Right renal cortex interstitium (tissue), 3 donors: ENCODE measurements at places on chromosomes 6 and 20. TPM values are rescaled to one million over a fixed set of nuclear protein-coding genes. Genes with fewer than 3 reads are reported as not detected.

DNA sequence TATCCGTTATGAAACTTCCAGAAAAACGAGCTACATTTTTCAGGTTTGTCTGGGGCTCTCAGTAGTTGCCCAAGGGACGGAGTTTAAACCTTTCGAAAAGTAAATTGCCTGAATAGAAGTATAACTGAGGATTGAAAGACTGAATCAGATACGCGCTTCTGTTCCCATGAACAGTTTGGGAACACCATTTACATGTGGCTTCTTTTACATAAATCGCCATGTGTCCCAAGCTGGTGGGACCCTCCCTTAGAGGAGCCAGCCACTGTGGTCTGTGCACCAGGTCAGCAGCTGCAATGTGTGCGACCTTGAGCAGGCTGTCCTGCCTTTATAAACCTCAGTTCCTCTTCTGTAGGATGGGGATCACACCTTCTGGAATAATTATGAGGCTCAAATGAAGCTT, 11.0 kb downstream of the ENTPD6 start:
- no peak for DNase-seq

DNA sequence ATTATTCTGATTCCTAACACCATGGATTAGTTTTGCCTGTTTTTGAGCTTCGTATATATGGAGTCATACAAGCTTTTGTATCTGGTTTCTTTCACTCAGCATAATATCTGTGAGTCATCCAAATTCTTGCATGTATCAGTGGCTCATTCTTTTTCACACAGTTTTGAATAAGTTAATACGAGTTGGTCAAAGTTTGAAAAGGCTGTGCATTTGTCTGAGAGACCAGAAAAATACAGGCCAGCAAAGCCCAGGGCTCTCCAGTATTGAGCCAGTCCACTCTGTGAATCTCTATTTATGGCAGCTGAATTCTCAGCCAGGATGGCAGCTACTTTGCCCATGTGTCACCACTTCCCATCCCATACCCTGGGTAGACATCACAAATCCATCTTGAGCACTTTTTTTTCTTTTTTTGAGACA, 7.2 kb upstream of the CHMP4B start:
- DNase-seq, result no peak

- no peak for DNase-seq
Observed at GRCh38 chr20:47792021-47792618, 6.8 kb upstream of the SULF2 start.

DNA sequence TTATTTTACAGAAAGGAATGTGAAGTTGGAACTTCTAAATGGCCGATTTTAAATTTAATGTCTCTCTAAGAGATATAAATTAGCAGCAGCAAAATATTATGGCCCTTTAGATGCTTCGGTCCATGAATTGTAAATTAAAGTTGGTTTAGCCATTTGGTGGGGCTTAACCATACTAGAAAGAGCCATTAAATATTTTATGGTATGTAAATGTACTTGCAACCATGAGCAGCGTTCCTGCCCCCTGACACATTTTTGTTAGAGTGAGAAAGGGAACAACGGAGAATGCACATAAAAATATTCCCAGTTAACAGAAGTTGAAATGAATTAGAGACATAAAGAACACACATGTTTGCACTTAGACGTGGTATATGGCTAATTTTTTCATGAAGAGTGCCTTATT, 237.9 kb downstream of the MYLK4 start:
- DNase-seq, result no peak

GRCh38 chr6:166194914-166195859, 27.5 kb upstream of the TBXT start:
- DNase-seq, result no peak

DNA sequence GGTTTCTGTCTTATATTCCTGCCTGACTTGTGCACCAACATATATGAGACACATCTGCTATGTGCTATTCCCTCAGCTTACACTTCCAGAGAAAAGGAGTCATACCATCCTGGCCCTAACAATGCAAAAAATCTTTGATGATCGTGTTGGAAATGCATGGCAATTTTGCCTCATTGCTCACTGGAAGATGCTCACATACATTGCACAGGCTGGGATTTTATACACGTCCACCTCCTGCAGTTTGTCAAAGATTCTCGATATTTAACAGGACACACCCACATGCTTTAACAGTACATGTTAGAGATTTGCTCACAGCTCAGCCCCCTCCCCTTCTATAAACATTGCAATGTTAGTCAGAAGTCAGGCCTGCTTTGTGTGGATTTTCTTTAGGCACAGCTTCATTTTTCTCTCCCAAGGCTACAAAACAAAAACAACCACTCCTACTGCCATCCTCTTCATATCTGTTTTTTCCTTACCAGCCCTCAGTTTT, 66.1 kb downstream of the ADGB start:
- DNase-seq, result no peak

- no peak for DNase-seq
Observed at GRCh38 chr6:45491048-45491735, 113.5 kb upstream of the SUPT3H start.

- no peak for DNase-seq
Observed at GRCh38 chr20:36744764-36745191, 1.1 kb downstream of the NDRG3 start.

DNA sequence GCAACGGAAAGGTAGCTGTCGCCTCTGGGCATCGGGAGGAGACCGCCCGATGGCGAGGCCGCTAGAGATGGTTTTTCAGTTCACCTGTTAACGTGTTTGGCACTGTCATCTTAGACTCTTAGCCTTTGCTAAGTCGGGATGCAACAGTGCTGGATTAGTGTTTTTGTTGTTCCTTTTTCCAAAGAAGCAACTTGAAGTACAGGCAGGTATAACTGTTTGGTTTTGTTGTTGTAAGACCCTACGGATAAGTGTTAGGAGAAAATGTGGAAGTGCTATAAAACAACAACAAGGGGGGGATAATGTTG, 723 bp downstream of the MANEA start:
- no peak for DNase-seq

DNA sequence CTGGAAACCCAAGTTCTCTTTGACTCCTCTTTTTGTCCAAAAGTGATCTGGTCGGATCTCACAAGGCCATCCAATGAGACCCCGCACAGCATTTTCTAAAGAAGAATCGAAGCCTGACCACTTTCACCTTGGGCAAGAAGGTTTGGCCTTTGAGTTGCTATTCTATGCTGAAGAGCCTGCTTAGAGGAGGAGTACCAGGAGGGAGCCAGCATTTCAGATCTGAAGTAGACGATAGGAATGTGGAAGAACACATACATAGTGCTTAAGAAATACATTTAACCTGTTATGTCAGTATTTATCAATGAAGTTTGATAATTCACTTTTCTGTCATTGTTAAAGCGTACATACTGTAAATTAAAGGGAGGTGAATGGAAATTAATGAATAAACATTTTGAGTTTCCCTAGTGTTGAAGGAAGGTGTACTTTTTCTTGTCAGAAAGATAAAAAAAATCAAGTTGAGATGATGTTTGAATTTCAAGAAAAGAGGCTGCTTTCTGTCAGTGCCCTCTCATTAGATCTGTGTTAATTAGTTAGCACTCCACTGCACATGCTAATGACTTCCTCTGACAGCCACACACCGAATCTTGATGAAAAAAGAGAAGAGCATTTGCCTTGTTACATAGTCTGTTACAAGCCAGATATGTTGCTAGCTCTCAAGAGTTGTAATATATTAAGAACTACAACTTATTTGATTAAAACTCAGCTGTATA, 10.9 kb upstream of the TDRD6 start:
- DNase-seq, result no peak

- no peak for DNase-seq
Observed at GRCh38 chr20:55143601-55144000, 668.2 kb downstream of the DOK5 start.

GRCh38 chr6:122799140-122799745, 10.2 kb downstream of the SMPDL3A start:
- DNase-seq, result no peak

DNA sequence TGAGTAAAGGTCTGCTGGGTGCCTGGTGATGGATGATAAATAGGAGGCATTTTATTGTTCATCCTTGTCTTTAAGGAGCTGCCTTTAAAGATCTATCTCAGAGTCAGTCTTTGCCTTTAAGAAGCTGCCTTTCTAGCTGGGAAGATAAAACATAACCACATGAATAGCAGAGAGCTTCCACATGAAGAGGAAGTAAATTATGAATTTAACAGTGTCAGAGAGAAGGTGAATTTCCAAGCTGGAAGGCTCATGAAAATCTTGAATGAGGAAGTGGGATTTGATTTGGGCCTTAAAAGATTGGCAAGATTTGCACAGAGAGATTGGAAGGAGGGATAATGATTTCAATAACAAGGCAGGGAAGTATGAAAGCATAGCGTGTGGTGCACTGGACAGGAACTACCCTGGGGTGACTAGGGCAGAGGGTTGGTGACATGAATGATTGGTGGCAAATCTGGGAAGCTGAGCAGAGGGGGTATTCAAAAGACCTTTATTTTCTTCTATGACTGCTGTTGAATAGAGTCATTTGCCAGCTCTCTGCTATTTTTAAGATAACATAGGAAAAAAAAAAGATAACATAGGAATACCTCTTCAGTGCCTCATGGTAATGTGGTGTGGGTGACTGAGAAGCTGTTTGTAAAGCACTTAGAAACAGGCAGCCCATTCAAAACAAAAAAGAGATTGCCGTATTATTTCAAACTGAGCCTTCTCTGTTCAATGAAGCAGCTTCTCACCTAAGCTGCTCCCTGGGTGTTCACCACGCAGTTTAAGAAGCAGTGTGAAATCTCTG, 591.6 kb downstream of the PKHD1 start:
- DNase-seq, result no peak

GRCh38 chr6:4153514-4153985, 18.2 kb upstream of the ECI2 start:
- DNase-seq, result no peak

DNA sequence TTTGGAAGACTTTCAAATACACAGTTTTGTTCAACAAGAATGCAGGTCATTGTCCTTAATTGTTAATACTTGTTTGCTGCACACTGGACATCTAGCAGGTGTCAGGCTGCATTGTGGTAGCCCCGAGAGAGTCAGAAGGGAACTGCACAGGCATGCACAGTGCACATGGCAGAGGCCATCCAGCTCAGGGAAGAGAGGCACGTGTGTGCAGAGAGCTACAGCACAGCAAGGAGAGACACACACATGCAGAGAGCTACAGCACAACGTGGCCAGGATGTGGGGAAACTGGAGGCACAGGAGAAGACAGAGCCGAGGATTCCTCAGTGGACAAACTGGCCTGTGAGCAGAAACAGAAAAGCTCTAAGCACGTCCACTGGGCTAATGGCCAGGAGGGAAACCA, 272.0 kb downstream of the SMOC2 start:
- no peak for DNase-seq

GRCh38 chr6:116465246-116465645, 4.1 kb downstream of the CALHM6 start:
- no peak for DNase-seq

DNA sequence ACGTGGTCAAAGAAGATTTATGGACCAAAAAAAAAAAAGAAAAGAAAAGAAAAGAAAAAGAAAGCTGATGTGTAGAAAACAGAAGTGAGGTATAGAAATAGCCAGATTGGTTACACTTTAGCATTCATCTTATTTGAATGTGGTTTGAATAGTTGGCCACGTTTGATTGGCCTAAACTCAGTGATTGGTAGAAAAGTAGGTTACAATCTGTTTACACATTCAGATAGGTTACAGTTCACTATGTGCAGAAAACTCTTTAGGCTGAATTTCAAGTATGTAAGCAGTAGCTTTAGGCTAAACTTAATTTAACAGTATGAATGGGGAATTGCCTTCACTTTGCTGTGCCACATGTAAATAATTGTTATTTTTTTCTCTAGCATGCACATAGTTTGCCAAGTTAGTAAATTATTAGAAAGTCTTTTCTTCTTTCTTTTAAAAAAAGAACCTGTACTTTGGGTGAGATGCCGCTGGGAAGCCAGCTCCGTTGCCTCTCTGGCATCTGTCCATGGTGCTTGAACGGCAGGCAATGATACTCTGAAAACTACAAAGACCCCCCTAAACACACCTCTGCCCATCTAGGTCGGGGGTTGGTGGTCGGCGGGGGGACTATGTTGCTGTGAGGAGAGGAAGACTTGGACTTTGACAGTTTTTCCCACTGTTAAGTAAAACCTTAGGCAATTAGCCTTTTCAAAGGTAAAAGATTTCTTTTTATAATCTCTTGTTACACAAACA, 173.0 kb downstream of the AIG1 start:
- no peak for DNase-seq

- DNase-seq, result no peak
Observed at GRCh38 chr6:116175344-116175743, 49.4 kb upstream of the COL10A1 start.

NT5E gene
- 3.7 TPM for polyA plus RNA-seq

HSD17B8 gene
- 22.8 TPM for polyA plus RNA-seq

COL9A1 gene
- polyA plus RNA-seq, result 32.3 TPM

SIRPD gene
- not detected for polyA plus RNA-seq

TASP1 gene
- polyA plus RNA-seq, result 13.8 TPM

SAPCD1 gene
- 6.0 TPM for polyA plus RNA-seq

RUNX2 gene
- polyA plus RNA-seq, result 2.4 TPM
